ENCODE measurements at places on chromosomes 2 and 18.

- no peak for DNase-seq
Measured at GRCh38 chr2:222130855-222131254, 167.9 kb downstream of the PAX3 start.

DNA sequence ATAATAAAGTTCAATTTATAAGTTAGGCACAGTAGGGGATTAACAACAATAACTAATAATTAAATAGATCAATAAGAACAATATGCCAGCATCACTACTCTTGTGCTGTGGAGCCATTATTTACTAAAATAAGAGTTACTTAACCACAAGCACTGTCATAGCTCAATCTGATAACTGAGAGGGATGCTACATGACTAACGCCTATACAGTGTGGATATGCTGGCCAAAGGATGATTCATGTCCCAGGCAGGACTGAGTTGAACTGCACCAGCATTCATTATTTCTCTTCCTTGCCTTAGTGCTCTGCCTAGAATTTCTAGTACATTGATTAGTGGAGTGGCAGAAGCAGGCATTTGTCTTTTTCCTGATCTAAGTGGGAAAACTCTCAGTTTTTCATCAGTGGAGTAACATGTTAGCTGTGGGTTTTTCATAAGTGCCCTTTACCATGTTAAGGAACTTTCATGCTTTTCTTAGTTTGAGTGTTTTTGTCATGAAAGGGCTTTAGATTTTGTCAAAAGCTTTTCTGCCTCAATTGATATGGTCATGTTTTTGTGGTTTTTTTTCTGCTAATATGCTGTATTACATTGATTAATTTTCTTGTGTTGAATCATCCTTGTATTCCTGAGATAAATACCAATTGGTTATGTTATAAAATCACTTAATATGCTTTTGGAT lies 21.7 kb downstream of the KIAA1328 start:
- no peak for DNase-seq

DNA sequence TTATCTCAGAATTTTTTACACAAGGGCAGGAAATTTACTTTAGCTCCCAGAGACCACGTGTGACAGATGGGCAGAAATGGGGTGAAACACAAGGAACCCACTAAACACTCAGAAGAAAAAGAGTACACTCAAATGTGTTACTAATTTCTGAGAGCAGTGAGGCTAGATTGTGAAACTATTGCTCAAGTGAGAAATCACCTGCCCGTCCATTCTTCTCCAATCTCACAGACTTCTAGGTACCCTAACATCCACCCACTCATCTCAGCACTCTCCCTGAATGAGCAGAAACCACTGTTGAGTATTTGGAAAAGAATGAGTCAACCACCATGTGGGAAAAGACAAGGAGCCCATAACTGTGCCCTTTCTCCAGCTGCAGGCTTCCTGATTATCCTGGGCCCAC lies 293.0 kb upstream of the CDH2 start:
- DNase-seq = no peak

GRCh38 chr18:5309888-5310470 lies 14.5 kb upstream of the ZBTB14 start:
- DNase-seq = no peak

DNA sequence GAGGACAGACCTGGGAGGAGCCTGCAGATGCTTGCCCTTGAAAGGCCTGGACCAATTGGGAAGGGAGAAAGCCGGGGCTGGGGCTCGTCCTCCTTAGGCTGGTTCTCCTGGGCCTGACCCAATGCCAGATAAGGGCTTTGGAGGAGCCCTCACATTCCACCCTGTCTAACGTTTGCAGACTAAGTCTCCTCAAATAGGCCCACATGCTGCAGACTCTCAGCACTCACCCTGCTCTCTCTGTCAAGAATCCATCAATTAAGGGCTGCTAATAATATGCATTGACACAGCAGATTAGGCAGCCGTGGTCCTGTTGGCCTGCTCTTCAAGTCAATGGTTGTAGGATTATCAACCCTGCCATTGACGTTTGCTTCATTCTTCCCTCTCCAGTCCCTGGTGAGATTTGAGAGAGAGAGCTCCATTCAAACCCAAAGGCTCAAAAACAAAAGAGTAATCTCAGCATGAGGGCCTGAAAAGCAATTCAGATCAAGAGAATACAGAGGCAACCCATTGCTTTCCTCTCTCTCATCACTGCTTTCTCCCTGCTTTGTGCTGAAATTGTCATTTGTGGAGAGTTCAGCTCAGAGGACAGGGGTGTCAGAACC lies 167.6 kb downstream of the INSIG2 start:
- no peak for DNase-seq

DNA sequence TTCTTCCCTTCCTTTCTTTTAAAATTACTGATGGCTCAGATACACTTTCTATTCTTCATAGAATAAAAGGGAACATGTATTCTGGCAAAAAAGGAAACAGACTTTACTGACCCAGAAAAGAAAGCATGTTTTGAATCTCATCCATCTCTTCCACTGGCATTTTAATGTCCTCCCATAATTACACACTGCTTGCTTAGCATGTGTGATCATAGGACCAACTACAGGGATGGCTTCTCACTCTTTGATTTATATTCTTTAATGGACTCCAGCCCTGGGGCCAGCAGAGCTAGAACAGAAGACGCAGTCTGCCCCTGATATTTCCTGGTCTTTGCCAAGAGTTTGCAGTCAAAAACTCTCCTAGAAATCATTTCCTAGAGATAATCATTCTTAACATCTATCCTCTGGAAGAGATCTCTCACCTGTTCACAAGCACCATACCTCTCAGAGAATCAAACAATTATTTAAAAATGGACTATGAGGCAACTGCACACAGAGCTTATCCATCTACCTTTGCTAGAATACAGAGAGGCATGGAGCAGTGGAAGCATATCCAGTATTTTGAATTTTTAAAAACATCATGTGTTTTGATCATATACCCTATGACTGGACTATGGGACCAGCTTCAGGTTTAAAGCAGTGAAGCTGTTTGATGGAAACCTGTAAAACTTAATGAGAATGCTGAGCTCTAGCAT lies 429.1 kb downstream of the NRXN1 start:
- no peak for DNase-seq
